ENCODE measurements at places on chromosomes 5 and 9.

GRCh38 chr5:138093036-138093435 lies 9.2 kb downstream of the WNT8A start:
- no peak for DNase-seq

DNA sequence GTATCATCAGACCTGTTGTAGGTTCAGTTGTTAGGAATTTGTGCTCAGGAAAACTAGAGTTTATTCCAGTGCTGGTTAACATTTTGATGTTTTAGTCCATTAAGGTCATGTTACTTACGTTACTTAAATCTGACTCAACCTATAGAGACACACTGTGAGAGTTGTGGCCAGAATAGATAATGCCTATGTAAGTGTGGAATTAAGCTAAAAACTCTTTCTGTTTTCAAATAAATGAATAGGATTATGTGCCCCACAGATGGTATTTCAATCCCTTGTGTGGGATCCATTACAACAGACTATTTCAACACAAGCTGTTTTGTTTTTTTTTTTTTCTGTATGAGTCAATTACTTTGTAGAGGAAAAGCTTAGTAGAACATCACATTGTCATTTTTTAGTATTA lies 68.1 kb downstream of the MEGF10 start:
- DNase-seq = no peak

DNA sequence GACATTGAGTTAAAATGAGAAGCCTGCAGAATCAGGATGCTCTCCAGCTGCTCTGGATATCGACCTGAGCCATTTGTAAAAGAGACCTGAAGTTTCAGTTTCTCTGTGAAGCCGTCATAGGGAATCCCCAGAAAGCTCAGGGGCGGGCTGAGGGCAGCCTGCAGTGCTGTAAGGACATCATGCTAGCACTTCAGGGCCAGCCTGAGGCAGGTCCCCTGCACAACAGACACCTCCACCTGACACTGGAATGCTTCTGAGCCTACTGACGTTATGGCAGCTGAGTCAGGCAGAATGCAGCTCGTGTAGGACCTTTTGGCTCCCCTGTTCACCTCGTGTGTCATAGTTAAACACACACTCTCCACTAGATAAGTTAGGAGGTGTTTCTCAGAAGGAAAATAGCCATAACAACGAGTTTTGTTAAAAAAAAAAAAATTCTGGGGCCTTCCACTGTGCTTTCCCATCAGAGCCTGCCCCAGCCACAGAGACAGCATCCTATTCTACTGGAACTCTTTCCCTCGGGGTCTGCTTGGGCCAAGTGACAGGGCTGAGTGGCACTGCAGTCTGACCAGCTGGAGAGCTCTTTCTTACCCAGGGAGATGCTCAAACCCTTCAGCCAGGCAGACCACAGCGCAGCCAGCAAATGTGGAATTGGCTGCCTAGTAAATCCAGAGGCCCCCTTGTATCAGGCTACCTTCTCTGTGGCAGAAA lies 354.9 kb downstream of the DIRAS2 start:
- DNase-seq = no peak

GRCh38 chr9:87305151-87305550 lies 192.5 kb upstream of the DAPK1 start:
- no peak for DNase-seq

- DNase-seq = peak; percentile 94
Observed at GRCh38 chr5:131634996-131635683, at the start of gene RAPGEF6. Gene RAPGEF6 (minus strand): TSS chr5:131635229. CDS start chr5:131635030, 199 bp downstream.

GRCh38 chr5:22892441-22892840 lies 39.3 kb upstream of the CDH12 start:
- no peak for DNase-seq

- DNase-seq = no peak
Observed at GRCh38 chr5:38948501-38948900, 102.7 kb downstream of the OSMR start.

GRCh38 chr5:97454015-97454414 lies 271.0 kb upstream of the RIOK2 start:
- no peak for DNase-seq

DNA sequence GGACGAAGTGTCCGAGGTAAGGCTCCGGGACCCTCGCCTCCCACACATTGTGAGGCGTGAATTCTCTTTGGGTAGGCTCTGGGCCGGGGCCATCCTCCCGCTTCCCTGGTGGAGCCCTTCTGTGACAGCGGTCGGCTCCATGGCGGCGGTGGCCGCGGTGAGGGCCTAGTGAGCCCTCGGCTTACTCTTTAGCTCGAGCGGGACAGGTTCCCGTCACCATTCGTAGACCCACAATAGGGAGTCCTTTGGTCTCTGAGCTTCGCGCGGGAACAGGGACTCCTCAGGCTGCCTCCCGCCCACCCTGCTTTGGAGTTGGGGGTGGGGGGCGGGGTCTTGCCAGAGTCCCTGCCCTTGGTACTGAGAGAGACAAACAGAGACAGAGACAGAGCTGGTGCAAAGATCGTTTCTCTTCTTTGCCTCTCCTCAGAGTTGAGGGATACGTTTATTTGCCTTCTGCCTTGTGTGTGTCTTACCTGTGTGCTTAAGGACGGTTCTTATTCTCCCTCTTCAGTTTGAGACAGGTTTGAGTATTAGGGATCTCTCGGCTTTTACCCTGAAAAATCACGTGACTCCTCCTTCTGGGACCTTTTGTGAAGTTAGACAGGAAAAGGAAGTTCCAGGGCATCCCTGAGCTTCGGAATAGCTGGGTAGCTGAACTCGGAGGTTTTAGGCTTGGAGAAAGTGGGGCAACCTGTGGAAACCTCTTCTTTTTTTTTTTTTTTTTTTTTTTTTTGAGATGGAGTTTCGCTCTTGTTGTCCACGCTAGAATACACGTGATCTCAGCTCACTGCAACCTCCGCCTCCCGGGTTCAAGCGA lies 833 bp downstream of the ANKHD1 start:
- peak; percentile 7 for DNase-seq

GRCh38 chr5:21792748-21793147 lies 1060.4 kb downstream of the CDH12 start:
- DNase-seq = no peak

GRCh38 chr5:177005619-177006264 lies 837 bp downstream of the UIMC1 start:
- DNase-seq = peak; percentile 40

DNA sequence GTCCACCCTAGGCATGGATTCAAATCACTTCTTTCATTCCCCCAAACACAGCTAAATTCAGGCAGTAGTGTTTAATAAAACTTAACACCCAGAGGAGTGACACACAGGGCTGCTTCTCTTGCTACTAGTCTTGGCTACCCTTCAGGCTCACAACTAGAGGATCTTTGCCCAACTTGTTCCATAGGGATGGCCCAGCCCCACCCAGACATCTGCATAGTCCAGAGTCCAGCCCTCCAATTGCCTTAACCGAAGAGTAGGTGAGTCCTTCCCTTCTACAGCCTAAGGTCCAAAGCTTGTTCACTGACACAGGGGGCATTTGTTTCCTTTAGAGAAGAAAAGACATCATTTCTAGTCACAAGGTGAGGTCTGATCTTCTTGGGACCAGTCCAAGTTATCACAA lies 15.2 kb upstream of the RXFP3 start:
- DNase-seq = no peak

DNA sequence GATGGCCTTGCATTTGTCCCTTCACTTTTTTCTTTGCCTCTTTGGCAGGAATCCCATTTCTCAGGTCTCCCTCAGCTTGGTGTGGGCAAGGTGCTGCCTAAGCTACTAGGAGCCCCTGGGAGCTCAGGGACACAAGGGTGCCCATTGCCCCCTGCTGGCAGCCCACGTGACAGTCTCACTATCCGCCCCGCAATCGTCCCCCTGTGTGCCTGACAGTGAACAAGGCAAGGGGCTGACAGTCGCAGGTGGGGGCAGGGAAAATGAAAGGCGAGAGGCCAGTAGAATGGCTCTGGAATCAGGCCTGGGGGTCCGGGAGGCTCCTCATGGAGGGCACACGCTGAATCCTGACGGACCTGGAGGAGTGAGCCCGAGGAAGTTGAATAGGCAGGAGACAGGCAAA lies 2.0 kb upstream of the PCDH12 start:
- DNase-seq = no peak

DNA sequence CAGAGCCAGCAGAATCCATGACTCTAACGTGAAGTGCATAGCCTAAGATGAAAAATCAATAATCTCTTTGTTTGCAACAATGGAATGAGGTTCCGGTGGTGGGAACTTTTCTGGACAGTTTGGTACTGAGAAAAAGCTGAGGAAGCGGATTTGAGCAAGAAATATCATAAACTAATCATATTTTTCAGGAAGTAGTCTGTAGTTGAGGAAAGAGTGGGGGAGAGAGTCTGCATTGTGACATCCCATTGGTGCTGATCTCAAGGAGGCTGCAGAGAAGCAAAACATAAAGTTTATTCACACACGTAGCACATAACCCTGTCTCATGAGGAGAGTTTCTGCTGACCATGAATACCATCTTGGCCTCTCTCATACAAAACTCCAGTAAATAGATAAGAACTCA lies 15.8 kb upstream of the FCHO2 start:
- no peak for DNase-seq

- no peak for DNase-seq
Observed at GRCh38 chr9:18346745-18347144, 127.2 kb upstream of the ADAMTSL1 start.

GRCh38 chr9:108166519-108166918 lies 677.0 kb upstream of the KLF4 start:
- DNase-seq = no peak

DNA sequence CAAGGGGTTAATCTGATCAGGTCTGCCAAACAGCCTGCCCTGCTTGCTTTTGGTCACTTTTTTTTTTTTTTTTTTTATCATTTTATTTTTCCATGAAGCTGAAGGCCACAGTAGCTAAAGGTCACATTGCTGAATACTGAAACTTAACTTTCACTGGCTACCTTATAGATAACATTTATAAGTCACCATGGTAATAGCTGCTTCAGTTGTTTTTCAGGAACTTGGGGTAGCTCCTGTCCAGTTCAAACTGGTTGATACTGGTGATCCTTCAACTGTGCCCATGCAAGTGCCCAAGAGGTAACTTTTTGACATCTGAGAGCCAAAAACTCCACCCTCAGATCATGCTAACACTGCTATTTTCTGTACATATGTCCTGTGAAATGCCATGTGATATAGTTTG lies 68.3 kb upstream of the RGS7BP start:
- no peak for DNase-seq

DNA sequence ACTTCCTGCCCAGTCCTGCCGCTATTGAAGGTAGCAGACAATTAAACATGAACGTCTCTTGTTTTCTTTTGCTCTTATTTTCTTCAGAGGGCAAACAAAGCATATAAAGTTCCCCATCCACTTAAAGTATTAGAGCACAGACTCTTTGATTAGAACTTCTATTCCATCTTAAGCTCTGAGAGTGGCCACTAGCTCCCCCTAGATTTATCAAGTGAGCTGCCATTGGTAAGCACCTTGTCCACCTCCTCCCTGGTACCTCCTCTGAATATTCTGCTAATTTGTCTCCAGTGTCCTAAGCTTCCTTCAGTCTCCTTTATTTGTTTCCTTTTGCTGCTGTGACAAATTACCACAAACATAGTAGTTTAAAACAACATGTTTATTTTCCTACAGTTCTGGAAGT lies 264.3 kb upstream of the KCNN2 start:
- no peak for DNase-seq

DNA sequence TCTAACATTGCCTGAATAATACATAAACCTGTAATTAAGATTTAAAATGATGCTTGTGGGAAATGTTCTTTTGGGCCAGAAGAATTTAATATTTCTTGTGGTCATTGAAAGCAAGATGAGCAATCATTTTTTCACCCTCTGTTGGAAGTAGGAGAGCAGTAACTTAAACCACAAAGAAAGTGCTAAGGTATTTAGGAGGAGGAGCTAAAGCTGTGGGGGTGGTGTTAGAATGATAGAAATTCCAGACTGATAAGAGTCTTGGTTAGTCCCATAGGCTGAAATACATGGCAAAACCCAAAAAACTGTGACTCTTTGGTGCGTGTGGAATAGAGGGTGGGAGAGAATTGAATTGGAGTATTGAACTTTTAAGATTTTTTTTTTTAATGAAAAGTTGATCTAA lies 247.0 kb downstream of the YTHDC2 start:
- DNase-seq = no peak

GRCh38 chr5:59428391-59428790 lies 465.1 kb downstream of the PDE4D start:
- DNase-seq = no peak

DNA sequence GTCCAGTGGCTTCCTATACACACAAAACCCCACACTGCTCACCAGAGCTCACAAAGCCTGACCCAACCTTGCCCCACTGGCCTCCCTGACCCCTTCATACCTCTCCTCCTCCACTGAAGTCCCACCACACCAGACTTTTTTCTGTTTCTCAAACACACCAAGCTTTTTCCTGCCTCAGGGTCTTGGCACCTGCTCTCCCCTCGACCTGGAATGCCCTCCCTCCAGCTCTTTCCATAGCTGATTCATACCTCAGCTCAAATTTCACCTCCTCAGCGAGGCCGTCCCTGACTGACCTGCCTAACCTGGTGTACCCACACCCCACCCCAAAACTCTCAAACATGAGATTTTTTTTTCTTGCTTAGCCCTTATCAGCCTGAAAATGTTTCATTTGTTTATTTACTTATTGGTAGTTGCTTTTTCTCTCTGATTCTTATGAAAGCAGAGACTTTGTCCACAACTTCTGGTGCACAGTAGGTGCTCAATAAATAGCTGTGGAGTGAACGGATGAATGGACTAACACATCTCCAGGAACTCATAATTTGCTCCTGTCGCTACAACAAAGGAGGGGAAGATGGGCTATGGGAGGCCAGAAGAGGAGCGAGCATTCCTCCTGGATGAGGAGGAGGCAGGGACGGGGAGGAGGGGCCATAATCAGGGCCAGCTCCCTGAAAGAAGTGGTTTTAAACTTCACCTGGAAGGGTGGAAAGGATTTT lies 84.3 kb downstream of the SH3TC2 start:
- DNase-seq = no peak

DNA sequence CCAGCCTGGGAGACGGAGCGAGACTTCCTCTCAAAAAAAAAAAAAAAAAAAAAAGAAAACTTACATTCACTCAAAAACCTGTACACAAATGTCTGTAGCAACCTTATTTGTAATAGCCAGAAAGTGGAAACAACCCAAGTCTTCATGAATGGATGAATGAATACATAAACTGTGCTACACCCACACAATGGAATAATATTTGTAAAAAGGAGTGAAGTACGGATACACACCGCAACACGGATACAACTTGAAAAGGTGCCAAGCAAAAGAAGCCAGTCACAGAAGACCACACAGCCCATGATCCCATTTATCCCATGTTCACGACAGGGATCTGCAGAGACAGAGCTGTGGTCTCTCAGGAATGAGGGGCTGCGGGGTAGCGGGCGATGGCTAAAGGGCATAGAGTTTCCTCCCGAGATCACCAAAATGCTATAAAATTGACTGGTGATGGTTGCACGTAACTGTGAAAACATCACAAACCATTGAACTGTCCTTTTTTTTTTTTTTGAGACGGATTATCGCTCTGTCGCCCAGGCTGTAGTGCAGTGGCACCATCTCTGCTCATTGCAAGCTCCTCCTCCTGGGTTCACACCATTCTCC lies 76.2 kb upstream of the COL5A1 start:
- no peak for DNase-seq

GRCh38 chr5:1467341-1468246 lies 22.4 kb upstream of the SLC6A3 start:
- no peak for DNase-seq

Data from stimulated activated CD8-positive, alpha-beta memory T cell treated with anti-CD3 and anti-CD28 coated beads, Interleukin-4, amount 100 ng/mL, for 4 hours (primary cell).